H9 (cell line): ENCODE measurements at places on chromosomes 1 and 21. TPM values are rescaled to one million over a fixed set of nuclear protein-coding genes. Genes with fewer than 3 reads are reported as not detected.

DNA sequence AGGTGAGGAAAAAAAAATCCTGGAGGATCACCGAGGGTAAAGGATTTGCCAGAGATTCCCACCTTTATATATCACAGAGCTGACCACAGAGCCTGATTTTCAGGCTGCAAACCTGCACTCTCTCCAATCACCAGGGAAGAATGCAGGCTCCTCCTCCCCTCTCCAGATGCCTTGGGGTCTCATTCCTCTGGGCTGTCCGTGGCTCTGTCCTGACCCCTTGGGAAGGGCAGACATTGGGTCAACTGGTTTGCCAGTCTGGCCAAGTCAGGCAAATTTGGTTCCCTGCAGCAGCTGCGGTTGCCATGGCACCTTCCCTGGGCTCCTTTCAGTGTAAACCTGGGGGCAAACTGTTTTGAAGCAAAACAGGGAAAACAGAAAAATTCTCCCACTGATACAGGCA lies 11.6 kb upstream of the OPRD1 start:
- DNase-seq: no peak

Gene DTL
- 70.1 and 73.0 TPM in 2 replicates for total RNA-seq

- peak; percentile 31 for DNase-seq
These were observed 63.1 kb downstream of the PLPPR4 start for GRCh38 chr1:99327357-99327756.

Gene CLCA2
- total RNA-seq: not detected in 2 replicates

Gene LIN28A
- 1,267 and 1,289 TPM in 2 replicates for total RNA-seq

DNA sequence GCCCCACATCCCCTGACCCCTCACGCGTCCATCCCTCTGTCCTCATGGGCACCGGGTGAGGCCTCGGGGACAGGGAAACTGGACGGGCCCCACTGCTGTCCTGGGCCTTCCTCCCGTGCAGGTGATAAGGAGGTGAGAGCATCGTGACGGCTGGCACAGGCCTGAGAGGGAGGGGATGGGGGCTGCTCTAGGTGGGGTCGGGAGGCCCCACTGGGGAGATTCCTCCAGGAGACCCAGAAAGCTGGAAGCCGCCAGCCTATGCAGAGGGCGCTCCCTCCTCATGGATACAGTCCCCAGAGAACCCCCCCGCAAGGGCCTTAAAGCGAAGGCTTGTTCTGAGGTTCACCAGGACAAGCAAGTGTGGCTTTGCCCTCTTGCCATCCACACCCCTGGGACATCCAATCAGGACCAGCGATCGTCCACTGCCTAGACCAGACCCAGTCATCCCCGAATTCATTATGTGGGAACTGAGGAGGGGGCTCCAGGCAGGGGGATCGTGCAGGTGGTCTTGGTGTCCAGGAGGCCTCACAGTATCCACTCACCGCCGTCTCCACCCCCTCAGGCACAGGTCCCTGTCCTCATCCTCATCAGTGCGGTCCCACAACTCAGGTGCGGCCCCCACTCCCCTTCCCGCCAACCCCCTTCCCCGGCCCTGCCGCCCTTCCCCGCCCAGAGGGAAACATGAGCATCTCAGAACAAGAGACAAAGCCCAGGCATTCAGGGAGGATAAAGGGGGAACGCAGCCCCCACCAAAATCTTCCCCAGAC lies 45.3 kb upstream of the COL18A1 start:
- DNase-seq: no peak

Gene TCHH
- not detected in 2 replicates for total RNA-seq

- peak; percentile 39 for DNase-seq
These were observed 93.0 kb upstream of the PLPPR4 start for GRCh38 chr1:99171184-99171813.

- no peak for DNase-seq
These were observed 51.5 kb downstream of the IGSF5 start for GRCh38 chr21:39796466-39796865.

- no peak for DNase-seq
These were observed 5.0 kb downstream of the C4BPA start for GRCh38 chr1:207109004-207109403.

- DNase-seq: no peak
These were observed 30.5 kb upstream of the EFCAB14 start for GRCh38 chr1:46749404-46749803.

Gene NUAK2
- total RNA-seq: 15.4 and 15.5 TPM in 2 replicates

- no peak for DNase-seq
These were observed 4.3 kb upstream of the GNAI3 start for GRCh38 chr1:109543988-109544735.

- no peak for DNase-seq
These were observed 24.1 kb downstream of the PIGM start for GRCh38 chr1:160007577-160008200.

GRCh38 chr1:33094971-33095604 lies 14.1 kb downstream of the AZIN2 start:
- peak; percentile 73 for DNase-seq

DNA sequence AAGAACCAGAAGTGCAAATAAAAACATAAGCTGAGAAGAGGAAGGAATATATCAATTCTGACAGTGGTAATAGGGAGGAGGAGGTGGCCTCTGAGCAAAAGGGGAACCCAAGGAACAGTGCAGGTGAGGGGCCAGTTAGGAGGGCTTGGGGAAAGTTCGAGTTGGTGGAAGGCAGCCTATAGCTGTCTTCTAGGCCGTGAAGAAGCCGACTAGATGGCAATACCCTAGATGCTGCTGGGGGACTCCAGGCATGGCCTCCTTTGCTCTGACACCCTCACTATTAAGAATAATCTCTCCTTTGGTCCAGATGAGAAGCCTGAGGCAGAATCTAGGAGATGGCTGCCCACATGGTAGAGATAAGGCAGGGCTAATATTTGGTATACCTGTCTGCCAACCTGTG lies 351.1 kb upstream of the PLXNA2 start:
- no peak for DNase-seq

DNA sequence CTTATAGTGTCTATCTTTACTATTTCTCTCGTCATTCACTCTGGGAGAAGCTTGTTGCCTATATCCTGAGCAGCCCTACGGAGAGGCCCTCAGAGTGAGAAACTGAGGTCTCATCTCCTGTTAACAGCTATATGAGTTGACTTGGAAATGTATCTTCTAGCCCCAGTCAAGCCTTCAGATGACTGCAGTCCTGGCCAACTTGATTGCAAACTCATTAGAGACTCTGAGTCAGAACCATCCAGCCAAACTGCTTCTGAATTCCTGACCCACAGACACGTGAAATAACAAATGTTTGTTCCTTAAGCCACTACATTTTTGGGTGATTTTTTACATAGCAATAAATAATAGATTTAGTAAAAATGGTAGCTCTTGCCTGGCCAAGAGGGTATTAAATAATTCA lies 3.9 kb upstream of the ZBED6 start:
- DNase-seq: no peak

DNA sequence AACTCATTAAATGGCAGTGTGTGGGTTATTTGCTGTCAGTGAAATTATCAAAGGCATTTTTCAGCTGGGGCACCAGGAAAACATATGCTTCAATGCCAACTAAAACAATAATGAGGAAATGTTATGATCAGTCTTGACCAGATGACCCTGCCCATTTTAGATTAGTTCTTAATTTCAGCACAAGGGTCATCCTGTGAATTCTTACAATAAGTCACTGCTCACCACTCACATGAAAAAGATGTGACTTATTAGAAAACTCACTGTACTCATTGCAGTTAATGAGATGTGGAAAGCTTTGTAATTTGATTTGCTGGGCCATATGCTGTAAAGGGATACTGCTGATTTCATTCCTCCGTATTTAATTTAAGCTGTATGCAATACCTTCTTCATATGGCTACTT lies 178.5 kb upstream of the LMO4 start:
- DNase-seq: no peak

Gene RPTN
- not detected in 2 replicates for total RNA-seq

GRCh38 chr1:147204080-147204479 lies 21.1 kb downstream of the FMO5 start:
- DNase-seq: no peak

GRCh38 chr1:34887593-34887992 lies 28.0 kb upstream of the SMIM12 start:
- DNase-seq: no peak

- peak; percentile 57 for DNase-seq
These were observed 7.0 kb upstream of the PSEN2 start for GRCh38 chr1:226863446-226863845.

Gene PGLYRP4
- not detected in 2 replicates for total RNA-seq

Gene RGS13
- not detected in 2 replicates for total RNA-seq

Gene PRKAA2
- 3.9 and 4.0 TPM in 2 replicates for total RNA-seq

DNA sequence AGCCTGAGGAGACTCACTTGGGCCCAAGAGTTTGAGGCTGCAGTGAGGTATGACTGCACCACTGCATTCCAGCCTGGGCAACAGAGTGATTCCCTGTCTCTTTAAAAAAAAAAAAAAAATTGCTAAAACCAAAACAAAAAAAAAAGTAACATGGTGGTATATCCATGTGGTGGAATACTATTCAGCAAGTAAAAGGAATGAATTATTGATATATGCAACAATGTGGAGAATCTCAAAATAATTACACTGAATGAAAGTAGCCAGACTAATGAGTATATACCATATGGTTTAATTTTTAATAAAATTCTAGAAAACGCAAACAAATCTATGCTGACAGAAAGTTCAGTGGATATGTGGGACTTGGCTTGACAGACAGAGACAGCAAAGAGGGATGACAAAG lies 80.3 kb upstream of the DMRTA2 start:
- no peak for DNase-seq

Gene ZBTB40
- total RNA-seq: 14.6 and 16.3 TPM in 2 replicates

Gene CCNL2
- total RNA-seq: 160 and 173 TPM in 2 replicates

- DNase-seq: no peak
These were observed 369.4 kb upstream of the B3GALT2 start for GRCh38 chr1:193555662-193556441.

DNA sequence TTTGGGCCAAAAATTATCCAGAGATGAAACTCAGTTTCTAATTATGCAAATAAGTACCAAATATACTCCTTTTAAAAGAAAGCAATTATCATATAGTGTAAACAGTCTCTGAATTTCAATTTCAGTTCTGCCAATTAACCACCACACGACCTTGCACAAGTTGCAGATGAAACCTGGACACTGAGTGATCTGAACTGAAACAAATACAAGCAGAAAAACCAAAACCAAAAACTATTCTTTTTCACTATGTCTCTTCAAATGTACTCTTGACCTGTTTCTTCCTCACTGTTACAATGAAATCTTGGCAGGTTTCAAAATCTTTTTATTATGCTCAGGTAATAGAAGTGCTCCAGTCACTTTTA lies 79.2 kb downstream of the TYW3 start:
- no peak for DNase-seq

DNA sequence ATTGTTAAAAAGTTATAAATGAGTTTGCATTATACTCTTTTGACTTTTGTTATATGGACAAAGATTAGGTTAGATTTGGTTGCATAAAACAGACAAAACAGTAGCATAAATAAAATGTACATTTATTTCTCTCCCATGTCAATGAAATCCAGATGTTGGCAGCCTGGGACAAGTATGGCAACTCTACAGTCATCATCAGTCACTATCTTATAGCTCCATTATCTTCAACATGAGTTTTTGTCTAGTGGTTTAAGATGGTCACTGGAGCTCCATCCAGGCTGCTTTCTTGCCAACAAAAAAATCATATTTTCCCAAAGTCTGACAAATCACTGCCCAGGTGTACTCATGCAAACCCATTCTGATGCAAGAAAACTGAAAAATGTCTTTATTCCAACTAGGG lies 83.8 kb downstream of the CD58 start:
- DNase-seq: no peak

GRCh38 chr1:111848852-111849545 lies 93.3 kb downstream of the DDX20 start:
- DNase-seq: no peak

DNA sequence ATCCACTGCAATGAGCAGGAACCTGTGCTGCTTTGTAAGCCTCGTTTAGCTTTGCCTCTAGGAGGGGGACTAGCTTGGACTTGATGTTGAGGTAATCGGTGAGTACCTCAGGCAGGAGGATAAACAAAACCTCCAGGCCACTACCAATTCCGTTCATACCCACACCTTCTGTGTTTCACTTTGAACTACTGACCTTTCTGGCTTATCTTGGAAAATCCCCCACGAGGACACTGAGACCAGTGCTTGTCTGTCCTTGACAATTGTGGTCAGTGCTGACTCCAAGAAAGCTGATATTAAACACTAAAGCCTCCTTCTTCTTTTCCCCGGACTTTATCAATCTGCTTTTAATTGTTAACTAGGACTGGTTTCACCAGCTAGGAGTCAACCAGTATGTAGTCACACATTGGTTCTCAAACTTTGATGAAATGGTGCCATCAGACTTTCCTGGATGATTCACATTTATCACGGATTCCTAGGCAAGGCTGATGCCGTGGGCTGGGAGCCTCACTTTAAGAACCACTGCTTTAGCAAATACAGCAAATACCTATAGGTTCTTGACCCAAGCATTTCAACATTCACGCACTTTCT lies 52.7 kb downstream of the TGFB2 start:
- no peak for DNase-seq

Gene RNU1-2
- 1,874 and 2,051 TPM in 2 replicates for total RNA-seq

GRCh38 chr1:63892632-63893395 lies 119.0 kb downstream of the ROR1 start:
- DNase-seq: no peak

DNA sequence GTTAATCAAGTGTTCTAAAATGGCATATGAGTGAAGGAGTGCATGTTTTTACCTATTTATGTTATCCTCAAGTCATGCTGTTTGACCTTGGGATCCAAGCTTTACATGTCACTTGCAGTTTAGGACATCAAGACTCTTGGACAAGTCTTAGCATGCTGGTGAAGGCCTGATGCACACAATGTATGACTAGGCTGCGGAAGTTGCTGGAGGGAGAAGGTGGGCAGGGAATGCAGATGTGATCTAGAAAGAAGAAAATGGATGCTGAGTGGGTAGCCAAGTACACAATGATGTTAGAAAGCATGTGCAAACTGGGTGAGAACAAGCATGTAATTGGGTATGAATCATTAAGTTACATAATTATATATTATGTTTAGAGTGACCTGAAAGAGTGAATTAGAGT lies 301.8 kb downstream of the BRINP2 start:
- DNase-seq: no peak

- DNase-seq: no peak
These were observed 39.9 kb upstream of the AK4 start for GRCh38 chr1:65108025-65108642.

DNA sequence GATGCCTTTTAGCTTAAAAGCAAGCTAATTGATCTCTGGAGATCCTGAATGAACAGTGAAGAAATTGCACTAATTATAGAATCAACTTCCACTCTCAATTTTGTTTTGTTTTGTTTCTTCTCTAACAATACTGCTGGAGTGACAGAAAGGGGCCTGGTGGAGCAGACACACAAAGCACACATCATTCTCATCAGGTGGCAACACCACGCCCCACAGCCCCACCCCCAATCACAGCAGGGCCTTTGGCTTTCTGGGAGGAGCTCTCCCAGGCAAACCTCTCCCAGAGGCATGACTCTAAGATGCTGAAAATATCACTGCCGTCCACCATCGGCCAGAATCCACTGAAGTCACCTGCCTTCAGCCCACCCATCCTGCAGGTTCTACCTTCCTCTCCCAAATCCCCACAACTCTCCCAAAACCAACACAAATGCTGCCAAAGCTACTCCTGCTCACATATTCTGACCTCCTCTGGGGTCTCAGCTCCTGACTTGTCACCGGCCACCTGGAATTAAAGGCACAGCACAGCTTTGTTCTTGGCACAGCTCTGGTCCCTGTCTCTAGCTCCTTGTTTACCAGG lies 120.7 kb downstream of the GRIK3 start:
- DNase-seq: peak; percentile 50

Gene LHX8
- not detected in 2 replicates for total RNA-seq

Gene NPHS2
- not detected in 2 replicates for total RNA-seq

- no peak for DNase-seq
These were observed 92.9 kb downstream of the LAMC2 start for GRCh38 chr1:183278739-183279591.

GRCh38 chr1:180522213-180522515 lies 19.8 kb upstream of the ACBD6 start:
- peak; percentile 61 for DNase-seq

GRCh38 chr1:89310976-89311375 lies 38.3 kb upstream of the GBP5 start:
- no peak for DNase-seq
